ENCODE measurements at places on chromosomes 1 and 21.

- DNase-seq, result no peak
These were observed 255.0 kb downstream of the FAF1 start for GRCh38 chr1:50705041-50705440.

- DNase-seq, result no peak
These were observed 204.8 kb downstream of the KCNK2 start for GRCh38 chr1:215287362-215287761.

DNA sequence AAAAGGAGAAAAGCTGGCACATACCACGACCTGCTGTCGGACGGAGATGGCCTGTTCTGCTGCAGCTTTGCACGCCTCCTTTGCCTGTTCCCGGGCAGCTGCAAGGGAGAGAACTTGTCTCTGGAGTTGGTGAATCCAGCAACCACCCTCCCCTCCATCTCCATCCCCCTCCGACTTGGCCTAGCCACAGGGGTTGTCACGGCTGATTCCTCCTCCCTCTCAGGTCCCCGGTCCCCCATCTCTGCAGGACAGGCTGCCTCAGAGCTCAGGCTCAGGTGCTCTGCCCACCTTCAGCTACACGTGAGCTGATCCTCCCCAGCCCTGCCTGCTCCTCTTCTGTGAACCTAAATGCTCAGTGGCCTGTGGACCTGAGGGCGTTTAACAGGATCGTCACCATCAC lies 11.1 kb upstream of the SRM start:
- no peak for DNase-seq

DNA sequence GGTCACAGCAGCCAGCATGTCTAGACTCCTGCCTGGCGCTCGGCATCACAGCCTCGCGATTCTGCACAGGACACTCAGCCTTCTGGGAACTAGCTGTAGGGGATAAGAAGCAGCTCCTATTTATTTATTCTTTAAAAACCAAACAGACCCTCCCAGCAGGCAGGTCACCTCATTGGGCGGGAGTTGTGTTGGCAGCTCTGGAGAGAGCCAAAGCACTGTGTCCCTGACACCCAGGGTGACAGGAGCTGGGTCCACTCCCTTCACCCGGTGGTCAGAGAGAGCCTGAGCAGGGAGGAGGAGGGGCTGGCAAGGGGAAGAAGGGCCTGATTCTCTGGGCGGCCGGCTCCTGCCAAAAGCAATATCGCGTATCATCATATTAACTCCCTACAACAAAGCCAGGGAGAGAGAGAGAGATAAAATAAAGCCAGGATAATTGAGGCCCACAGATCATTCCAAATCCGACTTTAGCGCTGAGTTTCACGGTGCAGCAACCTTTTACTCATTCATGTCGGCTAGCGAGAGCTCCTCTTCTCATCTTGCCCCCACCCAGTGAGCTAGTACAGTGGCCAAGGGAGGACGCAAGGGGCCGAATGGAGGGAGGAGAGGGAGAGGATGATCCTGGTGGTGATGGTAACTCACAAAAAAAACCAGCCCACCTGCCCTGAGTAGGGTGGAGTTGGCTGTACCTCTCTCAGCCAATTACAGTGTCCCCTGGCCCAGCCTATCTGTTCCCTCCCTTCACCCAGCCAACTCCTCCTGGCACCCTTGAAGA lies 79.8 kb upstream of the IFFO2 start:
- DNase-seq, result peak; percentile 46

- peak; percentile 58 for DNase-seq
These were observed 1.7 kb downstream of the TMCC2 start for GRCh38 chr1:205229399-205229871.

DNA sequence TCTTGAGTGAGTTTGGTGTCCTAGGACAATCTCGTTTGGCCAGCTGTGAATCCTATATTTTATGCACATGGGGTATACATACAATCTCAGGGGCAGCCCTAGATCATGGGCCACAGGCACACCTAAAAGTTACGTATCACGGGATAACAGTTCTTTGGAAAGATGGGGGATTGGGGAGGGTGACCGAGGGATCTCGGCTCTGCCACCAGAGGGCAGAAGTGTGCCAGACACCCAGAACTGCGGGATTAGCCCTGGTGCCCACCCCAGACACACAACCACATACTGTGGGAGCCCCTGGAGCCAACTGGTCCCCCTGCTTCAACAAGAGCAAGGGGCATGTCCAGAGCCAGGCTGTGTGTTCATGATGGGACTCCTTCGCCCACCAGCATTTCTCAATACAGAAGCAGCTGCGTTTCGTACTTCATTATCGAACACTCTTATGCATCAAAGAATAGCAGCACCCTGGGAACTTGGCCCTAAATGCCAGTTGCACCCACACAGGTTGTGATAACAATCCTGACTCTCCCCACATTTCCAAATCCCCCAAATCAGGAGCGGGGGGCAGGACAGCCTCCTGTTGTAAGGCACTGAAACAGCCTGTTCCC lies 37.4 kb downstream of the TMCO4 start:
- no peak for DNase-seq

GRCh38 chr1:14658642-14659041 lies 60.2 kb downstream of the KAZN start:
- no peak for DNase-seq

GRCh38 chr1:216032284-216032683 lies 391.0 kb downstream of the USH2A start:
- DNase-seq, result no peak

Measured in NCI-H2227 treated with DMSO at 0.1 percent for 48 hours (cell line).